ENCODE measurements at places on chromosomes 5 and 9.

- no peak for DNase-seq
These were observed 32.5 kb upstream of the PPP1R26 start for GRCh38 chr9:135447126-135447525.

DNA sequence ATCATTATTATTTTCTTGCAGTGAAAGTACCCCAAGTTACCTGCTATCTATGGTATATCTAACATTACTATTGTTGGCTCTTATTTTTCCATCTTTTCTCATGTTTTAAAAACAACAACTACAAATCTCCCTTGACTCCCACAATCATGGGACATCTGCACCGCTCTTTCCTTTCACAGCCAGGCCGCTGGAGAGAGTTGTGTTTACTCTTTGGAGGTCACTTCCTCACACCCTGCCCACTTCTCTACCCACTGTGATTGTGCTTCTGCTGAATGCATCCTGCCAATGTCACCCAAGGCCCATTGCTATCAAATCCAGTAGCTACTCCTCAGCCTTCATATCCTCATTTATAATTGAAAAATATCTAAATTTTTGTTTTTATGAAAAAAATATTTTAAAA is 29.7 kb downstream of the SLC28A3 start:
- DNase-seq, result no peak

- no peak for DNase-seq
These were observed 55.5 kb downstream of the FAM81B start for GRCh38 chr5:95446560-95447221.

- no peak for DNase-seq
These were observed 173.7 kb downstream of the DAB2IP start for GRCh38 chr9:121825031-121825691.

GRCh38 chr5:156655732-156656131 is 194.4 kb upstream of the PPP1R2B start:
- DNase-seq, result no peak

DNA sequence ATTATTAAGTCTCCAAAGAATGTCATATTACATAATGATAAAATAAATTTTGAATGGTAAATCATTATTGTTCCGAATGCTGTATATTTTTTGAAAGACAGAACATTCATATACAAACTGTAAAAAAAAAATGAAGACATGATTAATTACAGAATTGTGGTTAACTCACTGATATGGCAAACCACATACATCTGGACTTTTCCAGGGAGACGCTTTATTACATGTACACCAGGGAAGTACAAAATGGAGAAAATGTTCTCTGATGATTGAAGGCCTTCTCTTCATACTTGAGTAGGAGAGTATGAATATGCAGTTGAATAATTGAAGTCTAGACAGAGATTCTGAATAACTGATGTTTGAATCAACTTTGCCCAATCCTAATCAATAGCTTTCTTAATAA is 1886.9 kb downstream of the EFNA5 start:
- DNase-seq, result no peak
